ENCODE measurements at places on chromosomes 4 and X.

DNA sequence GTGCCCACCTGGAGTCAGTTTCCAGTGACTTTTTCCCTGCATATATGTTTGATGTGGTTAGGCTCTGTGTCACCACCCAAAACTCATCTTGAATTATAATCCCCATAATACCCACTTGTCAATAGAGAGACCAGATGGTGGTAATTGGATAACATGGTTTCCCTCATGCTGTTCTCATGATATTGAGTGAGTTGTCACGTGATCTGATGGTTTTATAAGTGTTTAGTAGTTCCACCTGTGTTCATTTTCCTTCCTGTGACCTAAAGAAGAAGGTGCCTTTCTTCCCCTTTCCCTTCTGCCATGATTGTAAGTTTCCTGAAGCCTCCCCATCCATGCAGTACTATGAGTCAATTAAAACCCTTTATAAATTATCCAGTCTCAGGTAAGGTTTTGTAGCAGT, 740.9 kb downstream of the ARAP2 start:
- no peak for DNase-seq

GRCh38 chr4:108881190-108881589, 118.3 kb upstream of the ETNPPL start:
- DNase-seq, result peak; percentile 59

GRCh38 chr4:145639186-145639698, 20.1 kb downstream of the MMAA start:
- DNase-seq, result no peak

DNA sequence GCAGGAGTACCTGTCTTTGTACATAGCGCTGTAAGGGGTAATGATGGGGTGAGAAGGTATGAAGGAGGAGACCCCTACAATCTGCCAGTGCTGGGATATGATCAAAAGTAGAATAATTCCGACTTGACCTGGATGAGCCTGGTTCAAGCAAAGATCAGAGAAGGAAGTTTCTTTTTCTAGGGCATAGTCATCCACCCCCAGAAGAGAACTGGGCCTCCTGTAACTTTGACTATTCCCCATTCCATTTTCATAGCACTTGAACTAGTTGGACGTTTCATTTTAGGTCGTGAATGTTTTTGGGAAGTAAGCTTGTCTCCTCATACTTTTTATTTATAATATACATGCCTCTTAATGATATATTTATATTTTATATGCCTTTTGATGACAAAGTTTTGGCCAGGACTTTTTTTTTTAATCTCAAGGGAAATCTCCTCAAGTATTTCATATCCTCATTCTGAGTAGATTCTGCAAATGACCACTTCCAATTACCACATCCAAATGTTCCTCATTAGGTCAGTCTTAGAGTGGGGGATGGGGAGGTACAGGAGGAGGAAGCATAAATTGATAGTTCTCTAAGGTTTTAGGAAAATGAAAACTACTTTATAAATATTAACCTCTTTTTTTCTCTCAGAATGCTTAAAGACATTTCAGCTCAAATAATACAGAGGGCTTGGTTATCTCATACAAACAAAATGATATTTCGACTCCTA, 3.5 kb downstream of the CXorf58 start:
- no peak for DNase-seq

DNA sequence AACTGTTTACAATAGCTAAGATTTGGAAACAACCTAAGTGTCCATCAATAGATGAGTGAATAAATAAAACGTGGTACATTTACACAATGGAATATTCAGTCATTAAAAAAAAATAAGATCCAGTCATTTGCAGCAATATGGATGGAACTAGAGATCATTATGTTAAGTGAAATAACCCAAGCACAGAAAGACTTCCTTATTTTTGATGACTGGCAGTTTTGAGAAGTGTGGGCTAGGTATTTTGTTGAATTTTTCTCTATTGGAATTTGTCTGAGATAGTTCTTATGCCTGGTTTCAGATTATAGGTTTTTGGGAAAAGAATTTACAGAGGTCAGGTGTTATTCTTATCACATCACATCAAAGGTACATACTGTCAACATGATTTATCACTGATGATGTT, 293.8 kb upstream of the ARSJ start:
- no peak for DNase-seq

Data from AG04450 (cell line).